NCI-H1105 treated with DMSO at 0.1 percent for 48 hours (cell line): ENCODE measurements at places on chromosomes 12 and 14.

- no peak for DNase-seq
Observed at GRCh38 chr12:43493261-43493797, 58.7 kb downstream of the ADAMTS20 start.

DNA sequence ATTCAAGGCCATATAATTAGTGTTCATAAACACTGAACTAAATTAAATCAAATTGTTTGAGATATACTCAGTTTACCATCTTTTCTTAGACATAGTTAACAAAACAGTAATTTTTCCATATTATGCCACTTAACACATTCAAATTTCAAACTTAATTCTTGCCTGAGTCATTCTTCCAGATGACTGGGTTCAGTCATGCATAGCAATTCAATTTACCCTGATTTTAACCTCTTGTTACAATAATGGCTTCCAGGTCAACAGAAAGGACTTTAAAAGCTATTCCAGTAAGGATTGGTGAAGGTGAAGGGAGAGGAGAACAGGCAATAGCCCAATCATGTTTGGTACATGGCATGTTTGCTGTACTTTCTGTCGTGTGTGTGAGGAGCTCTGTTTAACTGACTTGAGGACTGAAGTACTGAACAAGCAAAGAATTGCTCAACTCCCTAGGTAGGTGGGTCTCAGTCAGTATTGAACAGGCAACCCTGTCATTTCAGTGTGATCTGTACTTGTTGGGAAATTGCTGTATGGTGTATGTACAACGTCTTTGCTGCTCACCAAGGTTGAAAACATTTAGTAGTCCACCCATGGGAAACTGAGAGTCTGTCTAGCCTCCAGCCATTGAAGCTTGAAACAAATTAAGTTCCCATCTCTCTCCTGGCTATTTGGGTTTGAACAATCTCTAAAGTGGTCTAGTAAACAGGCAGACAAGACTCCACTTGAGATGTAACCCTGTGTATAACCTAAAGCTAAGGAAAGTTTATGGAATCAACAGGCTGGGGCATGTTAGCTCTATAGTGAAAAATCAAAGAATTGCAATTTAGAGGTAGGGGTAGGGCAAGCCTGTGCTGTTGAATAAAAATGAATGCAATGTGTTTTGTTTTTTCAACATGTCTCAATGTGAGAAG is 327.2 kb downstream of the BTG1 start:
- DNase-seq, result peak; percentile 77

DNA sequence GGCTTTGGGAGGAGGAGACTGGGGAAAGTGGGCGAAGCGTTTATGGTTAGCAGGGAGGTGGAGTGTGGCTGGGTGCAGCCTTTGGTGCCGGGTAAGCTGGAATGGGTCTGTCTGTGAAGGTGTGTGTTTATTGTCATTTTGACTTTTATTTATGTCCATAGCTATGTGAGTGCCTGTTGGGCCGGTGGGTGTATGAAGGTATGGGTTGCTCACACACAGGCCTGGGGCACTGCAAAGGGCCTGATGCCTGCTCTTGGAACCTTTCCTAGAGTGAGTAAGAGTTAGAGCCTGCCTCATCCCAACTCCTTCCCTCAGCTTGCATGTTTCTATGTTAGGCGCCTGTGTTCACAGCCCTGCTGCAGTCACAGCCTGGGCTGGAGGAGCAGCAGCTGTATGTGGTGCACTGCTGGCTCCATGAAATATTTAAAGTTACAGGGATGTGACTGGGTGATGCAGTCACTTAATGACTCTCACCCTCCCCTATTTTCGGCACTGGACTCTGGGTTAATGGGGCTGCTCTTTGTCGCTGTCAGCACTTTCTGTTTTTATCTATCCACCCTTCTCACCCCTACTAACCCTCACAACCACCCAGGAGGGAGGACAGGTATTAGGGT is 2.6 kb upstream of the PPP1R1A start:
- no peak for DNase-seq

GRCh38 chr14:77508249-77508648 is 9.6 kb upstream of the ISM2 start:
- DNase-seq, result no peak

DNA sequence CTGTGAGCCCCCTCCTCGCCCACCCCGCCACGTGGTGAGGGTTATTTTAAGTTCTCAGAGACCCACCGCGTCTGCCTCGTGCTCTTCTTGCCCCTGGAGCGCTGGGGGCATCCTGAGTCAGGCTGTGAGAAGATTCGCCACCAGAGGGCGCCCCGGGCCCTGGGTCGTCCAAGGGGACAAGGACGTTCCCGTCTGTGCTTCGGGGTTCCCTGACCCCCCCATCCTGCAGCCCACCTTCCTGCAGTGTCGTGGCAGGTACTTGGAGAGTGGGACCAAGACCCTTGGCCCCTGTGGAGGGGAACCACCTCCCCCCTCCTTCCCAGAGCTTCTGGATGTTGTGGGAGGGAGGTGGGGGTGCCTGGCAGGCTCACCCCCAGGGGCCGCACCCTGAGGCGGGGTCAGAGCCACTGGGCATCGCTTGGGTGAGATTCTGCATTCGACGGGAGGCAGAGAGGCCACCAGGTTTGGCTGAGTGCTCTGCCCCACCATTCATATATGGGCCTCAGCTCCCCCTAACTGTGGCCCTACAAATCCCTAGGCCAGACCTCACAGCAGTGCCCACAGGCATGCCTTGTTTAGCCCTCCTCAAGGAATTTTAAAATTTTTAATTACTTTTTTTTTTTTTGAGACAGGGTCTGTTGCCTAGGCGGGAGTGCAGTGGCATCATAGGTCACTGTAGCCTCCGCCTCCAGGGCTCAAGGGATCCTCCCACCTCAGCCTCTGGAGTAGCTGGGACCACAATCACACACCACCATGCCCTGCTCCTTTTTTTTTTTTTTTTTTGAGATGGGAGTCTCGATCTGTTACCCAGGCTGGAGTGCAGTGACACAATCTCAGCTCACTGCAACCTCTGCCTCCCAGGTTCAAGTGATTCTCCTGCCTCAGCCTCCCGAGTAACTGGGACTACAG is 17.0 kb downstream of the RHOF start:
- peak; percentile 36 for DNase-seq

GRCh38 chr12:86777325-86777724 is 521.1 kb upstream of the MGAT4C start:
- DNase-seq, result no peak

GRCh38 chr12:27936196-27936595 is 36.3 kb downstream of the PTHLH start:
- no peak for DNase-seq

GRCh38 chr12:54416687-54417603 is 2.1 kb downstream of the ITGA5 start:
- DNase-seq, result no peak

GRCh38 chr12:57460841-57461275 is 1.3 kb downstream of the GLI1 start:
- no peak for DNase-seq

GRCh38 chr12:96335270-96335669 is 65.0 kb downstream of the CDK17 start:
- DNase-seq, result no peak

GRCh38 chr14:50065583-50065982 is 50.8 kb downstream of the VCPKMT start:
- DNase-seq, result no peak

DNA sequence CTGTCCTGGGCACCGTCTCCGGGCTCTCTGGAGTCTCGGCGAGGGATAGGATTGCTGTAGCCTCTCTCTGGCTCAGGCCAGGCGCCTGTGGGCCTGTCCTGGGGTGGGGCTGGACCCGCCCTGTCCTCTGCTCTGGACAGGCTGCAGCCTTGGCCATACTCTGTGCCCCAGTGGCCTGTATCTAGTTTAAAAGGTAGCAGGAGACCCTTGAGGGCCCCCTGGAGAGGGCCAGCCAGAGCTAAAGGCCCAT is 1.8 kb downstream of the KIF26A start:
- DNase-seq, result no peak

DNA sequence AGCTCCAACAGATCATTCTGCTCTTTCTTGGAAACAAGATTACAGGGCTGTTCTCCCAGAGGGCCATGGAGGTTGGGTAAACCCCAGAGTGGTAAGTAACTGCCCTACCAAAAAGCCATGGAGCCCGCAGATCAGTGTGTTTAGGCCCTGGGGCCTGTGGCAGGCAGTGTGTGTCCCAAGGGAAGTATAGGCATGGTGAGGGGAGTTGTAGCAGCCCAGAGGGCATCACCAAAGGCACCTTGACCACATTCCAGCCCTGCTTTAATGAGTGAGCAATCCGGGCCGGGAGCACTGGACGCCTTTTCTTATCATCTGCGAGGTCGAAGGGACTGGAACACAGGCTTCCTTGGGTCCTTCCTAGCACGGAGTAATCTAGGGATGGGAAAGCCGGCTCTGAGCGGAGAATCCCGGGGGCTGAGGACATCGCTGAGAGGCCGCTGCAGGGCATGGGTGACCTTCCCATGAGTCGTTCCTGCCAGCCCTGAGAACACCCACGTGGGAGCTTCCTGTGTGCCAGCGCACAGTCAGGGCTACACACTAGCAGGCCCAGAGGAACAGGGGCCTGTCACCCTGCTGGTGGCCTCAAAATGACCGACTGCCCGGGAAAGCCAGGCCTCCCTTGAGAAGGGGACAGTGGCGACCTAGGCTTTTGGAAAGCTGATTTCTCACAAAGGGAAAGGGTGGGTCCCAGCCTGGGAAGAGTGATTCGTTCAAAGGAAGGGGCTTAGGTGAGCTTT is 91.3 kb downstream of the NINJ2 start:
- no peak for DNase-seq

- no peak for DNase-seq
Observed at GRCh38 chr14:99064262-99064954, 207.6 kb downstream of the BCL11B start.

GRCh38 chr12:95358111-95359083 is 115.6 kb upstream of the METAP2 start:
- peak; percentile 59 for DNase-seq

DNA sequence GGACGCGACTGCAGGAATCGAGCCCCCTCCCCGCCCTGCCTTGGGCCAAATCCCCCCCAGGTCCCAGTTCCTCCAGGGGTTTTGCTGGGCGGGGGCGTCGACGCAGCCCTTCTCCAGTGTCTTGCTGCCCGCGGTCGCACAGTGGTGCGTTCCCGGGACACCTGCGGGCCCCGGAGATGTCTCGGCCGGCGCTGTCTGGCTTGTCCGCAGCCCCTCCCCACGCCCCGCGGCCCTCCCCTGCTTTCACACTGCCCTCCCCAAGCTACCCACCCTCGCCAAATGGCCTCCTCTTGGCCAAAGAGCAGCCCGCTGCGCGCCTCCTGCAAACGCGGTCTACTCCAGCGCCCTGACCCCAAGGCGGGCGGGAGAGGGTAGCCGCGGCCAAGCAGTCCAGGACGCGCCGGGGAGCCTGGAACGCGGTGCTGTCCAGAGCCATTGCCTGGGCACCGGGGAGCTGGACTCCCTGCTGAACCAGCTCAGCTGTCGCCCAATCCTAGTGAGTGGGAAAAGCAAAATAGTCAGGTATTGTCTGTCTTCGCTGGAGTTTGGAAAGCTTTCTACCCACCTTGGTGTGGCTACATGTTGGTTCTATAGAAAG is 122.0 kb downstream of the AACS start:
- DNase-seq, result no peak

DNA sequence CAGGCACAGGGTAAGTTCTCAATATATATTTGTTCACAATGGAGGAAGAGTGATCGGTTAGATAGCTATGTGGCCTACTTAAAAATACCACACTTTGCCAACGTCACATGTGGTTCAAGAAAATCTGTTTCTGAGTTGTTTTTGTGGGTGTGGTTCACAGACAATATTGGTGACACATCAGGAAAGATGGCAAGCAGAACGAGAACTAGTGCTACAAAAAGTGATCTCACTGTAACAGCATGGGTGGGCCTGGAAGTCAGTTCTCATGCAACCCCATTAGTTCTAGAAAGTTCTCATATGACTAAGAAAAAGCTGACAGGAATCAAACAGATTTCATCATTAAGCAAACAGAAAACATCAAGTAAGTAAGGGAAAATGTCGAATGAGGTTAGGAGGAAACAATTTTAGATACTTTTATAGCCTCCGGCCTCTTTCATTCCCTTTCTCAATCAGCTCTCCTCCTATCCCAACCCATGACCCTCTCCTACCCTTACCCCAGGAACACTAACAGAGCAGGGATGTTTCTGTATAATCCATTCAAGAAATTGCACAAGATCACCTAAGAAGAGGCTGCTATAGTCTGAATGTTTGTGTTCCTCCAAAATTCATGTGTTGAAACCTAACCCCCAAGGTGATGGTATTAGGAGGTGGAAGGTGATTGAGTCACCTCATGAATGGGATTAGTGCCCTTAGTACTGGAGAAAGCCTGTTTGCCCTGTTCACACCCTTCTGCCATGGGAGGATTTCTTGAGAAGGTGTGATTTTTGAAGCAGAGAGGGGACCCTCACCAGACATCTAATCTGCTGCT is 15.5 kb upstream of the NTN4 start:
- no peak for DNase-seq
